Fibroblast of lung (primary cell): ENCODE measurements at places on chromosomes 5 and 9. TPM values are rescaled to one million over a fixed set of nuclear protein-coding genes. Genes with fewer than 3 reads are reported as not detected.

PCDHGA4 gene
- total RNA-seq = 2.8 and 7.6 TPM in 2 replicates

PARP8 gene
- total RNA-seq = 12.1 and 24.6 TPM in 2 replicates

TMEM215 gene
- not detected in 2 replicates for total RNA-seq

GRCh38 chr9:21902136-21902535, 92.1 kb downstream of the CDKN2A start:
- peak; percentile 10 for DNase-seq

- no peak for DNase-seq
Measured at GRCh38 chr5:68251386-68251785, 35.8 kb downstream of the PIK3R1 start.
